ENCODE measurements at places on chromosomes 2 and 18. TPM values are rescaled to one million over a fixed set of nuclear protein-coding genes. Genes with fewer than 3 reads are reported as not detected.

- no peak overlapping the region for H3K4me3 ChIP-seq
- H3K4me1 ChIP-seq, result no peaks in the 10 kb centered on the region
- no peaks in the 10 kb centered on the region for H3K27me3 ChIP-seq
- no peak overlapping the region for H3K27ac ChIP-seq
- no peak for DNase-seq
- no peaks in the 10 kb centered on the region for H3K36me3 ChIP-seq
These were observed 999.6 kb downstream of the SUCLG1 start for GRCh38 chr2:83459456-83459855.

GRCh38 chr2:81648370-81648769 is 1343.8 kb upstream of the LRRTM1 start:
- no peak overlapping the region for H3K27ac ChIP-seq
- no peak overlapping the region for H3K4me3 ChIP-seq
- no peaks in the 10 kb centered on the region for H3K36me3 ChIP-seq
- no peaks in the 10 kb centered on the region for H3K27me3 ChIP-seq

GRCh38 chr2:1223791-1224190 is 189.5 kb upstream of the TPO start:
- H3K4me1 ChIP-seq, result no peaks in the 10 kb centered on the region
- no peaks in the 10 kb centered on the region for H3K36me3 ChIP-seq
- no peak overlapping the region for H3K4me3 ChIP-seq
- no peaks in the 10 kb centered on the region for H3K27me3 ChIP-seq

GRCh38 chr2:102126660-102127059 is 15.9 kb upstream of the IL1R1 start:
- no peak for DNase-seq
- peaks cover 23% of the 10 kb centered on the region for H3K4me1 ChIP-seq
- H3K27ac ChIP-seq, result no peak overlapping the region
- no peaks in the 10 kb centered on the region for H3K36me3 ChIP-seq
- no peaks in the 10 kb centered on the region for H3K27me3 ChIP-seq

DNA sequence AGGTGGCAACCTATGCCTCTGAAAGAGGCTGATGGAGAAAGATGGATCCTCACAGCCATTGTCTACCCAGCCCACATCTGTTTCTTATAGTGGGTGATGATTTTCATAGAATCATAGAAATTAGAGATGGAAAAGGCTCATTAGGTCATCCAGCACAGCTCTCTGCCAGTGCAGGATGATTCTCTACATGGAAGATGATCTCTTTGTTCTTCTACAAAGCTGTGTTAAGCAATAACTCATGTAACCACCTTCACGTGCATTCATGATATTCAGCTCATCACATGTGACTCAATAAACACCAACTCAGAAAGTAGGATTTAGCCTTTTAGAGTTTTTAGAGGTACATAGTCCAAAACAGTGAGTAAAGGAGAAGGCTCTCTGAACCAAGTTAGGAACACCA is 539.4 kb upstream of the ID2 start:
- DNase-seq, result no peak
- no peak overlapping the region for H3K27ac ChIP-seq
- H3K4me1 ChIP-seq, result peaks cover 5% of the 10 kb centered on the region
- H3K36me3 ChIP-seq, result no peaks in the 10 kb centered on the region
- no peaks in the 10 kb centered on the region for H3K27me3 ChIP-seq

GRCh38 chr2:7450188-7450832 is 533.1 kb downstream of the RNF144A start:
- no peak overlapping the region for H3K27ac ChIP-seq
- no peak for DNase-seq
- H3K27me3 ChIP-seq, result no peaks in the 10 kb centered on the region
- no peaks in the 10 kb centered on the region for H3K4me1 ChIP-seq
- no peaks in the 10 kb centered on the region for H3K36me3 ChIP-seq
- H3K4me3 ChIP-seq, result no peak overlapping the region

DNA sequence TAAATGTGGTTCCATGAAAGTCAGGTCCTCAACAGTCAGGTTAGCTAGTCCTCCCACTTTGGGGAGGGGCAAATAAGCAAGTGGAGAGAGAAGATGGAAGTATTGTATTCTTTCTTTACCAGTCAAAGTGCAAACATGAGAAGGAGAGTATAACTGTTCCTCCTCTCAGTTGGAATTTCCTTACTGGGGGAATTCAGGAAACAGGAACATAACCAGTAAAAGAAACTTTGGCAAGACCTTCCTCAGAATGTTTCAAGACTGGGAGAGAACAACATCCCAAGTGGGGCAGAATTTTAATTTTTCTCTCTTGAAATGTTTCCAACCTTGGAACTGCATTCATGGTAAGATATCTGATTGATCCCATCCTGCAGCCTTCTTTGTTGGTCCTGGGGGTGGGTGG is 552.4 kb upstream of the TNP1 start:
- peaks cover 6% of the 10 kb centered on the region for H3K4me1 ChIP-seq
- H3K27me3 ChIP-seq, result no peaks in the 10 kb centered on the region
- H3K36me3 ChIP-seq, result no peaks in the 10 kb centered on the region
- H3K27ac ChIP-seq, result peak overlapping the region; percentile 28
- no peak for DNase-seq

DNA sequence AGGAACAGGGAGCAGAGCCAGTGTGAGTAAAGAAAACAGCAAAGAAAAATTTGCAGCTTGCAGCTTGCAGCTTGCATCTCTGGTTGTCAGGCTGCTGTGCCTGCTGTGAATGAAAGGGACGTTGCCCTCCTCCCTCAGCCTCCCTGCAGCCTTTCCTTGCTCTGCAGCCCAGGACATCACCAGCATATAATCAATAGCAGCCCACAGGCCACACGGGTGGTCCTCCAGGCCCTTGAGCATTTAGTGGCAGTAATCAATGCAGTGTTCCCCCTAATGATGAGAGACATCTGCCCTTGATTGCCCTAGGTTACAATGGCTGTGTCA is 122.2 kb upstream of the TACR1 start:
- H3K36me3 ChIP-seq, result no peaks in the 10 kb centered on the region
- no peak for DNase-seq
- peaks cover 3% of the 10 kb centered on the region for H3K4me1 ChIP-seq
- no peaks in the 10 kb centered on the region for H3K27me3 ChIP-seq
- H3K4me3 ChIP-seq, result no peak overlapping the region
- no peak overlapping the region for H3K27ac ChIP-seq

DNA sequence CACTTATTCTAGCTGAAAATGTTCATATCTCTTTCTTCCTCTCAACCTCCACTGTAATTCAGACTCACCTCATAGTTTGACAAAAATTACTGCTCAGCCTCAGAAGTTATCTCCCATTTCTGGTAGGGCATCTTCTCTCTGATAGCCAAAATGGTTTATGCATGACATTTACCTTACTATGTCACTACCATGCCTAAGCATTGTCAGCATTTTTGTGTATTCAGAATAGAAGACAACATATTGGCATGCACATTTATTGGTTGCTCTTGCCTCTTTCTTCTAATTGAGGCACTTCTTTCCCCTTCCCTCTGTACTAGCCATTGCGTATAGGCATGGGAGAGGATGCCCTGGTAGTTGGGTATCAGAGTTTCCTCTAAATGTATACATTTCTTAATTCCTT is 406.1 kb upstream of the DCC start:
- DNase-seq, result no peak
- H3K27ac ChIP-seq, result no peak overlapping the region
- no peaks in the 10 kb centered on the region for H3K36me3 ChIP-seq
- H3K4me3 ChIP-seq, result no peak overlapping the region
- no peaks in the 10 kb centered on the region for H3K4me1 ChIP-seq

GRCh38 chr18:43714343-43715010 is 437.2 kb upstream of the SYT4 start:
- H3K36me3 ChIP-seq, result no peaks in the 10 kb centered on the region
- DNase-seq, result no peak

DNA sequence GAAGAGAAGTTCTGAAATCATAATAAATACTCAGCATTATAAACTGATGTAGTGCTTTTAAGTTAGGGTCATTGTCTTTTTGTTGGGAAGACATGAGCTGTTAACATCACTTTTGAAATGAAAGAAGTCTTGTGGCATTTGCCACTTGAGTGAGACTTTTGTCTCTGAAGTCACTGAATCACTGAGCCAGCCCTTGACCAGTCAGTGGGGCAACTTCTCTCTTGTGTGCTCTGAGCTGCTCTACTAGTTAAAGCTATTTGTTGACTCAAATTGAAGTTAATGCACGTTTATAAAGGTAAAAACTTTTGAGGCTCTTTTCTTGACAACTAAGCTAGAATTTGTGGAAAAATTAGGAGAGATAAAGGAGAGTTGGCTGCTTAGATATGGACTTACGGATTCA is 6.7 kb downstream of the WDR43 start:
- no peak for DNase-seq
- peaks cover 28% of the 10 kb centered on the region for H3K4me1 ChIP-seq
- H3K4me3 ChIP-seq, result no peak overlapping the region
- peaks cover 35% of the 10 kb centered on the region for H3K36me3 ChIP-seq

GRCh38 chr2:27855476-27855875 is 34.7 kb downstream of the RBKS start:
- no peaks in the 10 kb centered on the region for H3K27me3 ChIP-seq
- peaks cover 2% of the 10 kb centered on the region for H3K36me3 ChIP-seq
- H3K4me1 ChIP-seq, result peaks cover 13% of the 10 kb centered on the region
- no peak overlapping the region for H3K4me3 ChIP-seq

- DNase-seq, result no peak
- no peak overlapping the region for H3K4me3 ChIP-seq
- H3K27ac ChIP-seq, result no peak overlapping the region
- H3K27me3 ChIP-seq, result no peaks in the 10 kb centered on the region
- peaks cover 4% of the 10 kb centered on the region for H3K36me3 ChIP-seq
These were observed 115.7 kb downstream of the MTCL1 start for GRCh38 chr18:8821083-8821465.

DNA sequence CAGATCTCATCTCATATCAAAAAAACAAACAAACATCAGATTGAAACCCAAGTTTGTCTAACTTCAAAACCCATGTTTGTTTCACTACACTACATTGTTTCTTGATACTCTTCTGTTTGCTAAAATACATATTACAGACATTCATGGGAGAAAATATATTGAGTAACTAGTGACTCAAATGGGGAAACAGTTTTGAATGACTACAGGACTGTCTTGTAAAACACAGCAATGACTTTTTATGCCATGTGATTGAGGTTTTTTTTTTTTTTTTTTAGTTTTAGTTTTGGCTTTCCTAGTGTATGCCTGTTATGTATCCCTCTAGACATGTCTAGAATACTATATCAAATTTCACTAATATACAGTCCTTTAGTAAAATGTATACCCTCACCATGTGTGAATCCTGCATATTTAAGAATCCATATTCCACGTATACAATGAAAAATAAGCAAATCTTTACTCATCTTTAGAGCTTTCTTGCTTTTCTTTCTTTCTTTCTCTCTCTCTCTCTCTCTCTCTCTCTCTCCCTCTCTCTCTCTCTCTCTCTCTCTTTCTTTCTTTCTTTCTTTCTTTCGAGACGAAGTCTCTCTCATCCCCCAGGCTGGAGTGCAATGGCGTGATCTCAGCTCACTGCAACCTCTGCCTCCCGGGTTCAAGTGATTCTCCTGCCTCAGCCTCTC is 46.6 kb upstream of the SERTAD2 start:
- no peak overlapping the region for H3K4me3 ChIP-seq
- no peak for DNase-seq
- H3K36me3 ChIP-seq, result no peaks in the 10 kb centered on the region
- no peaks in the 10 kb centered on the region for H3K27me3 ChIP-seq

- H3K4me1 ChIP-seq, result no peaks in the 10 kb centered on the region
- no peak overlapping the region for H3K27ac ChIP-seq
- no peak overlapping the region for H3K4me3 ChIP-seq
- DNase-seq, result no peak
These were observed 199.4 kb upstream of the ID2 start for GRCh38 chr2:8482432-8482831.

DNA sequence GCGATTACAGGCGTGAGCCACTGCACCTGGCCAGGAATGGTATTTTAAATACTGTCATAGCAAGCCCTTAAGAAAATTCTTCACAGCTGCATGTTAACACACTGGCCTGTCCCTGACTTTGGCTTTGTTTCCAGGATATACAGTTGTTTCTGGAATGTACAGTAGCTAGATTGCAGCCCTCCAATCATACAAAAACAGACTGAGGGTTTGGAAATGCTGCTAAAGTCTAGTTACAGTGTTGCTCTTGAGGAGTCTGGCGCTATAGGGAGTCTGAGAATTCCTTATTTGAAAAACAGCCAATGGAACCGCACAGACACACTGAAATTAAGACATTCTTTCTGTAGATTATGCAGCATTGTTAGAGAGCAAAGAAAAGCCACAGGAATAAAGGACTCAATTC is 37.7 kb downstream of the STON1 start:
- H3K4me3 ChIP-seq, result no peak overlapping the region
- no peak overlapping the region for H3K27ac ChIP-seq
- no peak for DNase-seq
- H3K4me1 ChIP-seq, result no peaks in the 10 kb centered on the region

- no peaks in the 10 kb centered on the region for H3K36me3 ChIP-seq
- DNase-seq, result no peak
- no peak overlapping the region for H3K27ac ChIP-seq
- no peaks in the 10 kb centered on the region for H3K4me1 ChIP-seq
- H3K4me3 ChIP-seq, result no peak overlapping the region
These were observed 341.6 kb upstream of the LRP1B start for GRCh38 chr2:142472382-142472781.

- no peaks in the 10 kb centered on the region for H3K4me1 ChIP-seq
- no peaks in the 10 kb centered on the region for H3K27me3 ChIP-seq
- no peaks in the 10 kb centered on the region for H3K36me3 ChIP-seq
- DNase-seq, result no peak
- no peak overlapping the region for H3K27ac ChIP-seq
- no peak overlapping the region for H3K4me3 ChIP-seq
These were observed 96.0 kb upstream of the NFATC1 start for GRCh38 chr18:79299711-79300110.

DNA sequence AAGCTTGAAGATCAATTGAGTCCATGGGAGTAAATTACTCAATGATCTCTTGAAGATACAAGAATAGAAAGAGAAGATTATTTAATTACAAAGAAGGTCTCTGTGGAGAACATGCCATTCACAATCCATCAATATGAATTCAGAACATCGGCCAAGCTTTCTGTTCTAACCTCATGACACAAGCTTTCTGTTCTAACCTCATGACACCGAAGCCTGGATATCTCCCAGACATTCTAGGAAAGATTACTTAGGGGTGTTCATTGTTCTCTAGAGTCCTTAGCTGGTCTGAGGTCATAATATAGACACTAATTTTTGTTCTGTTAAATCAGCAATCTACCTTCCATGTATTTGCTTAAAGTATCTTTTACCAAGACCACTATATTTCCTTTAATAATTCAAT is 95.5 kb downstream of the RDH14 start:
- DNase-seq, result no peak
- no peaks in the 10 kb centered on the region for H3K4me1 ChIP-seq
- H3K36me3 ChIP-seq, result no peaks in the 10 kb centered on the region
- H3K27ac ChIP-seq, result no peak overlapping the region

COLEC11 gene
- total RNA-seq, result 0.79 TPM

TPO gene
- 2.6 TPM for total RNA-seq

DOK1 gene
- total RNA-seq, result 1.5 TPM
